ENCODE measurements at places on chromosomes 2 and 18.

DNA sequence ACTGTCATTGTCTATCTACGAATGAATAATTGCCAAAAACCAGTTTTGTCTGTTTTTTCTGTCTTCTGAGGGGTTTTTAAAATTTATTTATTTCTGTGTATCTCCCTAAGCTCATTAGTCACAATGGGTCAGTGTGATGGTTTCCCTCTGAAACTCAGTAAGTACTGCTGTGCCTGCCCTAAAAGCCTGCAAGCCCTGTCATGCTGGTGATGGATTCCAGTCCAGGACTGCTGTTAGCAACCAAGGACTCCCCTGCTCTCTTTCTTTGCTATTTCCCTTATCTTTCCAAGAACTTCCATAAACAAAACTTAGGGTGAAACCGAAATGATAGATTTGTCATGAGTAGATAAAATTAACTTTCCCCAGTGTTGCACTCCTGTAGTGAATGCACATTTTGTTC is 11.8 kb upstream of the DSG2 start:
- no peak for DNase-seq

DNA sequence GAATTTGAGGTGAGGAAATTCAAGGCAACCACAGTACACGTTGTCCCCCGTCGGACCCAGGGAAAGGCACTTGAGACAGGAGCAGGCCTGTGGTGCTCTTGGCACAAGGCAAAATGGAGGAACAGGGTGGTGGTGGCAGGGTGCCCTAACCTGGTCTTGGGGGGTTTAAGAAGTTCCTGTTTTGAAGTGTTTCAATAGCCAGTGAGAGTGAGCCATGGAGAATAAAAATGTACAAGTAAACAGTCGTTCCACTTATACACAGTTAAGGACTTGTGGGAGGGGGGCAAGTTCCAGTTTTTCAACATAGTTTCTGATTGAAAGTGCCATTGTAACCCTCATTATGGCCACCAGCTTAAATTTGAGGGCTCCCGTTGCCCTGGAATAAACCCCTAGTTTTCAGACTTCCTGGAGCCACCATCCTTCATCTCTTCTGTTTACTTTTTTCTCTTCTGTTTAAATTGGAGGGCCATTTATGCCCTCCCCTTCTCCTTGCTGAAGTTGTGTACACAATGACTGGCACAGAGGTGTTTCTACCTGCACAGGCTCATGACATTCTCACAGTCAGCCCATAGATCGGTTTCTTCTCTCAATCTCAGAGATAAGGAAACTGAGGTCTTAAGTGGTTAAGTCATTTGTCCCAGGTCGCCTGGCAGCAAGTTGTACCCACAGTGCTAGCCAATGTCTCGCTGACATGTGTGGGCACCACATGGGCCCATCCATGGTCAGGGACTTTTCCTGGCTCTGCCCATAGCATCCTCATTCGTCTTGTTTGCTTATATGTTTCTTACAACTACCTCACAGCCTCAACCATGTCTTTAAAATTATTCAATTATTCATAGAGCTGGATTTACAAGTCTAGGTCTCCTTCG is 66.0 kb upstream of the ST3GAL5 start:
- DNase-seq = no peak

GRCh38 chr2:128692895-128693742 is 374.5 kb upstream of the HS6ST1 start:
- DNase-seq = no peak

- no peak for DNase-seq
These were observed 40.6 kb upstream of the TWSG1 start for GRCh38 chr18:9293948-9294347.

DNA sequence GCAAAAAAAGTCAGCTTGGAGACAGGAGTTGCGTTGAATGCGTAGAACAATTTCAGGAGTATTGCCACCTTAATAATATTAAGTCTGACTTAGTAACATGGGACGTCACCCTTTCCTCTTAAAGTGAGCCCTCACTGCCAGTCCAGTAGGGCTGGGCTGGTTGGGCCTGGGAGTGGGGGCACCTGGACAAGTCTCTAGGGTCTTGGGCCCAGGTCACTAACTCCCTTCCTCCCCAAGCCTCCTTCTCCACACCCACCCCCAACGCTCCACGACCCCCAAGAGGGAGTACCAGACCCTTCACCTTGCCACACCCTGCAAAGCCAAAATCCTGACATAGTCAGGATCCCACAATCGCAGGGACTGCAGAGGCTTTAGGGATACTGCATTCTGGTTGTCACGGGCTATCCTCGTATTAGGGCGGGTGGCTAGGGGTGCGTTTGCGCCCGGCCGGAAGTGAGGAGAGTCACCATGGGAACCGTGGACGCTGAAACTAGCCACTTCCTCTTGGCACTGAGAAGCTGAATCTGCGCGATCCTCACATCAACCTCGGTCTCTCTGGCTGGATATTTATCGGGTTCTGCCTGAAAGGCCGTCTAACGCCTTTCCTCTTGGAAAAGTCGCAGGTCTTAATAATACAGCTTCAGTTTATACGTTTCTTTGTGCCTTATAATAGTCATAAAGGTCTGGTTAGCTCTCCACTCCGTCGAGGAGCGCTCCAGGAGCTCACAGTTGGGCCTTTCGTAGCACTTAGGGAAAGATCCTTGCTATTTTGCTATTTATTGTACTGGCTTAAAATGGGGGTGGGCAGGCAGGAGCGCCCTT is 10.3 kb upstream of the CXXC1 start:
- no peak for DNase-seq

- no peak for DNase-seq
These were observed 818.4 kb upstream of the CDH2 start for GRCh38 chr18:28995319-28995718.

DNA sequence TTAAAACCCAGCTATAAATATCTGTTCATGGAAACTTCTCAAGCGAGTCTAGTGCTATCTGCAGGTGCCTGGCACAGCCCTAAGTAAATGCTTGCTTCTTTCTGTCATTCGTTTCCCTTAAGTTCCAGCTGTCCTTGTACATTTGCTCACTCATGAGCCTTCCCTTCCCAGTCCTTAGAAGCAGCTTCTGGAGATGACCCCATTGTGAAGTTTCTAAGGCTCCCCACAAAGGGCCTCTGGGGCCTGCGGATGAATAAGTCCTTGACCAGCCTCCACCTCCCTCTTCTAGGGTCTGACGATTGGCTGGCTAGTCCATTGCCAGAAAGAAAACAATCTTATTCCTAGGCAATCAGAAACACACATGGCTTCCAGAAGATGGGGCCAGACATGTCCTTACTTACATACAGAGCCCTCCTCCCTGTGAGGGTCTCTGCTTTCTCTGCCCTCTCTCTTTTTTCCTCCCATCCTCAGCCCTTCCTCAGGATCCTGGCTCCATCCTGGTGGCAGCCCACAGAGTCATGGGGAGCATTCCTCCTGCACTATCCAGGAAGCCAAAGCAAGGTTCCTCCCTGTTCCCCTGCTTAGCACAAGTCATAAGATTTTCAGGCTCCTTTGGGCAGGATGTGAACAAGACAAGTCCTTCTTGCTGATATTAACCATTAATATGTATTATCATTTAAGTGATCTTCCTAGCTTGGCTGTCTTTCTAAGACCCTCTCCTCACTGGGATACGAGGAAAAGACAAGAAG is 87.3 kb downstream of the TNFRSF11A start:
- DNase-seq = no peak

DNA sequence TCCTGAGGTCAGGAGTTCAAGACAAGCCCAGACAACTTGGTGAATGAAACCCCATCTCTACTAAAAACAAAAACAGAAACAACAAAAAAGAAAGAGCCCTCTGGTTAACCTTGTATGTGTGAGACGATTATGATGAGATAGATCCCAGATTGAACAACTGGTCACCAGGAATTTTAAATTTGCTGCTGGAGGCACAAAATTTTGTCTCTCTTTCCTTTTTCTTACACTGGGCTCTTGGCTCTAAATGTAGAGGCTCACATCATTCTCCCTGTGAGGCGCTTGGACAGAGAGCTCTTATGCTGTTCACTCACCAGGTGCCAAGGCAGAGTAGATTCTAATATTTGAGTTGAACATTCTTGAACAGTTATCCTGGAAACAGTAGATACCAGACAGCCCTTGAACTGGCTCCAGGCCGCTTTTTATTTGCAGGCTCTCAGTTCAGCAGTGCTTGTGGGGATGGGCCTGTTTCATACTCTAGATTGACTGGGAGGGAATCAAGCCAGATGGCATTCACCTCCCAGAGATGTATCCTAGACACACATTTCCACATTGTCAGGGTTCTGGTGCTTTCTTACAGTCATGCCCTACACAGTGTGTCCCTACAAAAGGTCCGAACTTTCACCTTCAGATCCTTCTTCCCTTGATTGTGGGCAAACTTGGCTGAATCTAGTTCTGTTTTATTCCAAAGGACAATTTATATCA is 1159.6 kb downstream of the RPIA start:
- no peak for DNase-seq

Measured in SW480 (cell line).